ENCODE measurements at places on chromosomes 6 and 20.

GRCh38 chr20:24840121-24840713 is 108.9 kb upstream of the CST7 start:
- no peak for DNase-seq

DNA sequence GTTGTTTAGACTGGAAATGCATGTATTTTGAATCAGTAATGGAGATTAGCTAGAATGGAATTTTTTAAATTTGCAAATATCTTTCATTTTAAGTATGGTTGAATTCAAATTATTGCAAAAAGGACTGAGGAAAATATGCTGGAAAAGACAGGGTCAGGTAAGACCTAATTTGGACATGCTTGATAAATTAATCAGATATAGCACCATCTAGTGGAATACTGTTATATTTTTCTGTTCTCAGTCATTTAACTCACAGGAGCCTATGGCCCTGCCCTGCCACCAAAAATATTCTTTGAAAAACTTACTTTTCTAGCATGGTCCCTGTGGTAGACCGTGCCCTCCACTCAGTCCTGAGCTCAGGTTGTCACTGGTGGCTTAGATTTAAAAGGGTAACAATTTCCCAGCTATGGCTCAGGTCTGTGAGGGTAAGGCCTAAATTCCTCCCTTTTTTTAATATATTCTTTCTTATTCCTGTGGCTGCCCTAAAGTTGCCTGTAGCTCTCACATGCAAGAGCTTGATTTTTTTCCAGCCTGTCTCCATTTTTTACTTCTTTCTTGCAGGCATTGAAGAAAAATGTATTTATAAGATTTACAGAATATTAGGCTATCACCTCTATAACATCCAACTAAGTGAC is 25.3 kb upstream of the KIAA1586 start:
- DNase-seq, result no peak

GRCh38 chr6:148500402-148500801 is 157.8 kb downstream of the SASH1 start:
- DNase-seq, result no peak

- no peak for DNase-seq
Observed at GRCh38 chr6:136576821-136577220, 26.6 kb upstream of the MAP7 start.

DNA sequence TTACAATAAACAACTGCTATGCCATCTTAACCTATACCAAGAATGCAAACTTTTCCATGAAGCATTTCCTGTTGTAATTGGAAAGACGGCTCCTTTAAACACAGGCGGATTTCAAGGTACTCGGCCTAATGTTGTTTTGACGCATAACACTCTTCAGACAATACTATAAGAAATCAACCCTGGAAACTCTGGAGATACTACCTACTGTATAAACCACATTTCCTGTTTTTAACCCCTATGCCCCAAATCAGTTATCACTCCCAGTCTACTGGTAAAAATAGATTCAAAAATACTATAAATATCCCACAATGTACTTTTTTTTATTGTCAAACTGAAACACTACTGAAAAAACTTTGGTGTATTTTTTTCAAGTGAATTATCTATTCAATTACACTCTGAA is 118.1 kb downstream of the IRF4 start:
- DNase-seq, result no peak

GRCh38 chr6:52976149-52976548 is 18.9 kb downstream of the GSTA4 start:
- DNase-seq, result no peak

DNA sequence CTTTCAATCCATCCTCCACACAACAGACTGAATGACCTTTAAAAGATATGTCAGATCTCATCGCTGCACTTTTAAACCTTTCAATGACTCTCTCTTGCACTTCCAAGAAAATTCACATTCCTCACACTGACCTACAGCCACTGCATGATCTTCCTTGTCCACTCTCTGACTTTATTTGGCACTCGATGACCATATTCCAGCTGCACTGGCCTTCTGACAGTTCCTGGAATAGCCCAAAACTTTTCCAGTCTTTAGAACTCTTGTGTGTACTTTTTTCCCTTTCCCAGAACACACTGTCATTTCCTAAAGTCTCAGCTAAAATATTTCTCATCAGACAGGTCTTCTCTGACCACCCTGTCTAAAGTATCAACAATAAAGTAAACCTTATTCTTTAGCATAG is 174.6 kb downstream of the ADGRG6 start:
- DNase-seq, result no peak

GRCh38 chr6:111482188-111482958 is 645 bp downstream of the REV3L start:
- DNase-seq, result peak; percentile 56
